ENCODE measurements at places on chromosomes 3 and 15. TPM values are rescaled to one million over a fixed set of nuclear protein-coding genes. Genes with fewer than 3 reads are reported as not detected.

The LRRC34 gene
- 7.9 TPM for total RNA-seq

The PARP15 gene
- total RNA-seq, result 0.87 TPM

The APOD gene
- 1.6 TPM for total RNA-seq

The CNBP gene
- total RNA-seq, result 375 TPM

The CD96 gene
- not detected for total RNA-seq

The XCR1 gene
- not detected for total RNA-seq

The YEATS2 gene
- 44.2 TPM for total RNA-seq

The SLC9C1 gene
- not detected for total RNA-seq

The ECE2 gene
- under 0.01 TPM for total RNA-seq

The MRPS22 gene
- total RNA-seq, result 67.3 TPM

The PATL2 gene
- total RNA-seq, result 1.3 TPM

The MKRN2 gene
- total RNA-seq, result 59.0 TPM

Measured in smooth muscle cell of trachea (primary cell).